ENCODE measurements at places on chromosomes 16 and 17. TPM values are rescaled to one million over a fixed set of nuclear protein-coding genes. Genes with fewer than 3 reads are reported as not detected.
A peak's percentile ranks its signal among the peaks of the same experiment; 100 is the strongest.

Gene TMEM235
- not detected for total RNA-seq

Gene NUPR1
- total RNA-seq, result 33.0 TPM

Gene SYT17
- total RNA-seq, result 33.9 TPM

Gene C17orf50
- total RNA-seq, result not detected

Gene OTOP2
- not detected for total RNA-seq

Gene NPEPPS
- total RNA-seq, result 117 TPM

Gene TMEM100
- total RNA-seq, result 29.1 TPM

Gene BAIAP3
- total RNA-seq, result 0.66 TPM

Gene USP43
- 0.20 TPM for total RNA-seq

Gene CES3
- 0.30 TPM for total RNA-seq

Gene CD7
- total RNA-seq, result 0.90 TPM

Gene KRTAP1-1
- total RNA-seq, result not detected

Gene P2RX5
- not detected for total RNA-seq

Gene NAGS
- 2.2 TPM for total RNA-seq

GRCh38 chr17:3411070-3411469 lies at the start of gene OR3A3:
TSS of gene OR3A3 (plus strand) at chr17:3411370.
- DNase-seq, result no peak

DNA sequence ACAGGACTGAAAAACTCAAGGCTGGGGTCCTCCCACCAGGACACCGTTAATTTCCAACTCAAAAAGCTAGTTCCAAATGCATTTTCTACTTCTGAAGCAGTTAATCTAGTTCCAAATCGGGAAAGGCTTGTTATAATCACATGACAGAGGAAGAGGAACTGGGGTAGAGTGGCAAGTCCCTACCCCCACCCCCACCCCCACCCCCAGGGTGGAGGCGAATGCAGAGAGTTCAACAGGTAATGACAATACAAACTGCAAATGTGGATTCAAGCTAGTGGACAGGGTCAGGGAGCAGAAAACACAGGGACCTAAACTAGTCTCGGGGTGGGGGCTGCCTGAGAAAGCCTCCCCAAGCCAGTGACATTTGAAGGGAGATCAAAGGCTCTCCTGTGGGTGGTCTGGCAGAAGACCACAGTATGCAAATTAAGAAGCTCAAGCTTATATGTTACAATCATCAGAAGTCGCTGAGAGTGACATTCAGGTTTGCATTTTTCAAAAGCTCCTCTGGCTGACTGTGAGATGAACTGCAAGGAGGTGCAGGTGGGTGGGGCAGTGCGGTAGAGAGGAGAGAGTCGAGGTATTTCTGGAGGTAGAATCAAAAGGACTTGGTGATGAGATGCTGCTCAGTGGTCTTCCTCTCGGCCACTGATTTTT lies 56.4 kb upstream of the SLC25A19 start:
- DNase-seq, result no peak

DNA sequence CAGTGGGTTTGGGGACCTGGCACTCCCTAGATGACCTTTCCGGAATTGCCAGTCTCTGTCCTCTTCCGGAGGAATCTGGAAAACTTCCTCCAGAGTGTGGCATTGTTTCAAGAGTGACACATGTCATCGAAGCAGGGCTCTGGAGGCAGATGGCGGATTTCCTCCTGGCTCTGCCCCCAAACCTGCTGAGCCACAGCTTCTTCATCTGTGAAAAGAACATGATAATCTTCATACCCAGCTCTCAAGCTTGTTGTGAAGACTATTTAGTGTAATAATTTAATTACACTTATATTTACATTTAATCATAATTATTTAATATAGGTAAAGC lies 19.7 kb upstream of the TEX2 start:
- DNase-seq, result no peak

GRCh38 chr17:10579270-10579669 lies 29.8 kb upstream of the MYH2 start:
- DNase-seq, result no peak

GRCh38 chr17:45256114-45256966 lies 5.6 kb downstream of the SPATA32 start:
- no peak for DNase-seq

DNA sequence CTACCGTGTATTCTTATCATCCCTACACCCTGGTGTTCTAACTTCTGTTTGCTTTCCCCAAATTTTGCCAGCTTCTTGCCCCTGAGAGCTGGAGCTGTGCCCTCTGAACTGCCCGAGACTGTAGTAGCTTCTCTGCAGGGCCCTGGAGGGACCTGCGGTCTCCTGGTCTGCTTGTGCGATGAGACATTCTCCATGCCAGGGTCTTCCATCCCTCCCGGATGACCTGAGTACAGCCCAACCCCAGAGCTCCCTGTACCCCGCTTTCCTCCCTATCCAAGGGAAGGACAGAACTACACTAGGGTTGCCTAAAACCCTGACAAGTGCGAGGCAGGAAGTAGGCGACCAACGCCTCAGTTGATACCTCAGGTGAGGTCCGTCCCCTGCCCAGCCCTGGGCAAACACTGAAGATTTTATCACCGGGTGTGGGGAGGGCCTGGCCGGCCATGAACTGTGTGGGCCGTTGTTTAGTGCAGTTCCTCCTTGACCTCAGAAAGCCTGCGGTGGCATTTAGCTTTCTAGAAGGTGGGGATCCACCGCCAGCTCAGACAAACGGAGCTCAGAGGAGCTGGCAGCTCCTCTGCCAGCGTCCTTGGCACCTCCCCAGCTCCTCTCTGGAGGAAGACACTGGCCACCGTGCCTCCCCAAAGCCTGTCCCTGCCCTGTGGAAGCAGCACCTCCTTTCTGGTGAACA lies 13.7 kb downstream of the CANT1 start:
- DNase-seq, result no peak

GRCh38 chr17:16155536-16155935 lies 59.8 kb downstream of the NCOR1 start:
- no peak for DNase-seq

DNA sequence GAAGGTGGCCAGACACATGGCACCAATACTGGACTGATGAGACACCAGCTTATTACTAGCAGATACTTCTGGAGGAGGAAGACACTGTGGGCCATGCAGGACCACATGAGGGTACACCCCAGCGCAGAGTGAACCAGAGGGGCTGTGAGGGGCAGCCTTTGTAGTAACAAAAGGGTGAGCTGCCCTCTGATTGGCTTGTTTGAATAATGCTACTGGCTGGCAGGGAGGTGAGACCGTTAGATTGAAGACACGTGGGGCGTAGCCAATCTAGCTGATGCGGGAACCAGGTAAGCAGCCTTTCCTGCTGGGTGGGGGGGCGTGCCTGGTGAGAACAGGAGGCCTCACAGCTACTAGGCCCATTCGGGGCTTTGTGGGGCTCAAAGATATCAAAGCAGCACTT lies 102.8 kb upstream of the SEC14L1 start:
- DNase-seq, result no peak

DNA sequence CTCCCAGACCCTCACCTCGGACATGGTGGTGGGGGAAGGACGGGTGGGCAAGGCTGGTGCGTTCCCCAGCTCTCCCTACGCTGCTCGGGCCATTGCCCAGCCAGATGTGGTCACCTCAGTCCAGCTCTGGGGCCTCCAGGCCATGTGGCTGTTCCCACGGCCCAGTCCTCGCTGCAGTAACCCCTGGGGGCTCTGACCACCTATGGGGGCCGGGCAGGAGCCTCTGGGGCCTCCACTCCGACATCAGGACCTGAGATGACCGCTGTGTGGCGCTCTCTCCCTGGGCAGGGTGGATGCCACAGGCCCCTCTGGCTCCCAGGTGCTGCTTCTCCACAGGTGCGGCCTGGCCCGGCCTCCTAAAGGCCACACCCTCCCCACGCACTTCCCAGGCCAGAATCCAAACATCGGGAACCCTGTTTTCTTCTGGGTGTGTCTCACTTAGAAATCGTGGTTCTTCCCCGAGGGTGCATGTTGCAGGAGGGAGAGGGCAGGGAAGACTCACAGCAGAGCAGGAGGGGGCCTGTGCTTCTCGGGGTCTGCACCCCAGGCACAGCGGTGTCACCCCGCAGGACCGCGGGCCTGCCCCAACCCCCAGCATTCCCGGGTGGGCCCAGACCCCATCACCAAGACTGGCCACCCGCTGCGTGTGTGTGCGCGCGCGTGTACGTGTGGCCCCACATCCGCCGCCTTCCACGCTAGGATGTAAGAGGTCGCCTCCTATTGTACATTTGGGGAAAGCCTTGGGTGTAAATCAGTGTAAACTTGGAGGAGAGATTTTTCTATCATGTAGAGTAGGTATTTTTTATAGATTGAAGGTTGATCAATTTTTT lies 5.9 kb upstream of the CAPN15 start:
- no peak for DNase-seq

- DNase-seq, result no peak
Observed at GRCh38 chr17:75010683-75011400, 1.6 kb upstream of the MRPL58 start.

DNA sequence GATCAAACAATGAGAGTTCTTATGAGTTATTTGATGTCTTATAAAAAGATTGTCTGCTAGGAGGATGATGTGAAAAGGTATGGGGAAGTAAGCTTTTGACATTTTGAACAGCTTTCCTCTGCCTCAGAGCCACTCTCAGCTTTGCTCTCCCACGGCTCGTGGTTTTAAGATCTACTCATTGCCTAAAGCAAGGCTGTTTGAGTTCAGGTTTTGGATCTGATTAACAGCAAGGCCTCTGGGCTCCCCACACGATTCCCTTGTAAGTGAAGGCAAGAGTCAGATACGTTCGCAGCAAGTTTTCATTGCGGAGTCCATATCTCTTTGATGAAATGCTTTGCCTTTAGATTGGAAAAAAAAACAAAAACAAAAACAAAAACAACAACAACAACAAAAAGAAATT lies 515.0 kb upstream of the SALL1 start:
- DNase-seq, result no peak

DNA sequence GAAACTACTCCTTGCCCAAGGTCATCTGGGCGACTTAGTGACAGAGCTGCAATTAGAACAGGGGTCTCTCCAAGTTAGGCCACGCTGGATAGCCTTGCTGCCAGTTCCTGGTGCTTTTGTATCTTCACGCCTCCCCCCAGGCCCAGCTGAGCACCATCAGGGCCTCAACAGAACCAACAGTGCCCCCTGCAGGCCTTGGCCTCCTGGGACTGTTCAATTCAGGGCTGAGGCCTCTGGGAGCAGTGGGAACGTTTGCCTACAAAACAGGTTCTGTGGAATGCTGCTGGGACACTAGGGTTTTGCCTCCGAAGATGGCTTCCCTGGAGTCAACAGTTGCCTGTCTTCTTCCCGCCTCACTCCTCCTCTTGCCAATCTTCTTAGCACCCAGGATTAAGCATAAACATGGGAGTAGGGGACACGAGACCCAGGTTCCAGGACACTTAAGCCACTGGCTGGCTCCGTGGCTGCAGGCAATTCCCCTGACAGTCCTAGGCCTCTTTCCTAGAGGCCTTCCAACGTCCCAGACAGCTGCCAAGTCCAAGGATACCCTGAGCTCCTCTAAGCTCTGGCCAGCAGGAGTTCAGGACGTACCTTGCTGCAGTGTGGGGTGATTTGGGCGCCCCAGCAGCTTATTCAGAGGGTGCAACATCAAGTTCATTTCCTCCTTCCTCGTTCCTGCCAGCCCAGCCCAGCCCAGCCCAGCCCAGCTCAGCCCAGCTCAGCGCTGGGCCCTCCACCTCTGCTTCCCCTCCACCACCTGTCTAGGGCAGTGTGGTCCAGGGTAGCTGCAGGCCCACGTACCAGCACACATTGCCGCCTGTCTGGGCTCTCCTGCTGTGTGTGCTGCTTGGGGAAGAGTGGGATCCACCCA lies 246.6 kb upstream of the RPL38 start:
- DNase-seq, result no peak

- DNase-seq, result no peak
Observed at GRCh38 chr17:54239291-54239690, 416.6 kb downstream of the KIF2B start.

- peak; percentile 41 for DNase-seq
Observed at GRCh38 chr17:58525239-58525638, 10.8 kb upstream of the MTMR4 start.

GRCh38 chr17:27233059-27233458 lies 60.9 kb upstream of the WSB1 start:
- DNase-seq, result no peak

DNA sequence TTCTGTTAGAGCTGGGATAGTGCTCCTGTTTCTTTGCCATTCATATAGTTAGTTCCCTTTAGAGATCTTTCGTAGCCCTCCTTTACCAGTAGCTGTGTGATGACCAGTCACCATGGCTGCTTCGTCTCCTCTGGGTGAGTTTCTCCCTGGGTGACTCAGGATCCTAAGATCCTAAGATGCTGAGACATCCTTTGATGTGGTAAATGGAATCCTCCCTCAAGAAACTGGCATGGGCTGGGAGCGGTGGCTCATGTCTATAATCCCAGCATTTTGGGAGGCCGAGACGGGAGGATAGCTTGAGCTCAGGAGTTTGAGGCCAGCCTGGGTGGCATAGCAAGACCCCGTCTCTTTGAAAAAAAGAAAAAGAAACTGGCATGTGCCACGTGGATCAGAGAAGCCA lies 5.9 kb downstream of the PHAF1 start:
- no peak for DNase-seq

DNA sequence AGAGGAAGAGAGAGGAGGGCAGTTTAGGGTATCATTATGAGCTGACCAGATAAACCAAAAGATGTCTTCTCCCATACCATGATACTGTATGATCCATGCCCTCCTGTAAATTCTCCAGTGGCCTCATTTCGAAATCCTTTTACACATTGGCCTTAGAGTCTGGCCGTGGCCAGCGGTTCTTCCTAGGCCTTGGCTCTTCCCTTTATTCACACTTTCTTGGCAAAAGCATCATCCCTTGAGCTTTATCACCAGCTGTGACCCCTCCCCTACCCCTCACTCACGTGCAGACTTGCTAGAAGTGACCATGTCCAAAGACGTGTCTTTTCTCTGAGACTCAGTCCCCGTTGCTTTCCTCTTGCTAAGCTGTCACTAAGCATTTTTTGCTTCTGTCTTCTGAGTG lies 22.8 kb downstream of the KATNIP start:
- DNase-seq, result peak; percentile 34

GRCh38 chr17:49401971-49402611 lies 12.6 kb downstream of the PHB1 start:
- no peak for DNase-seq
